ENCODE measurements at places on chromosomes 6 and 20. TPM values are rescaled to one million over a fixed set of nuclear protein-coding genes. Genes with fewer than 3 reads are reported as not detected.

The ABCF1 gene
- 108 TPM for total RNA-seq

The TREML2 gene
- total RNA-seq, result 0.08 TPM

The GDAP1L1 gene
- not detected for total RNA-seq

The CBFA2T2 gene
- total RNA-seq, result 7.6 TPM

The KCNK17 gene
- total RNA-seq, result not detected

The KIAA0408 gene
- total RNA-seq, result 18.8 TPM

The ATP9A gene
- total RNA-seq, result 20.6 TPM

The C20orf202 gene
- not detected for total RNA-seq

The ZBP1 gene
- not detected for total RNA-seq

The MICB gene
- 1.0 TPM for total RNA-seq

The KHDC1L gene
- not detected for total RNA-seq

The LRP11 gene
- 11.1 TPM for total RNA-seq

The IP6K3 gene
- total RNA-seq, result 355 TPM

The ELOVL4 gene
- 0.12 TPM for total RNA-seq

The DLK2 gene
- not detected for total RNA-seq

The DAAM2 gene
- total RNA-seq, result 67.1 TPM

The SAMD5 gene
- 0.20 TPM for total RNA-seq

The PRSS35 gene
- not detected for total RNA-seq

The RBBP8NL gene
- not detected for total RNA-seq

The LTA gene
- not detected for total RNA-seq

The CLPSL1 gene
- not detected for total RNA-seq

The GATA5 gene
- 0.13 TPM for total RNA-seq

The CRISP1 gene
- not detected for total RNA-seq

The PKIB gene
- total RNA-seq, result 1.1 TPM

The BMP7 gene
- not detected for total RNA-seq

The SYNDIG1 gene
- not detected for total RNA-seq

The RING1 gene
- total RNA-seq, result 30.2 TPM

The MUC22 gene
- total RNA-seq, result 0.08 TPM

The DNMT3B gene
- total RNA-seq, result 0.64 TPM

The PGC gene
- not detected for total RNA-seq

The TRIM40 gene
- total RNA-seq, result not detected

The FAM184A gene
- total RNA-seq, result 0.22 TPM

The TMEM217 gene
- 0.47 TPM for total RNA-seq

The HLA-DPA1 gene
- total RNA-seq, result 22.8 TPM
